ENCODE measurements at places on chromosomes 2 and 18.

- no peak for DNase-seq
Measured at GRCh38 chr18:74251297-74252038, 40.3 kb downstream of the CYB5A start.

DNA sequence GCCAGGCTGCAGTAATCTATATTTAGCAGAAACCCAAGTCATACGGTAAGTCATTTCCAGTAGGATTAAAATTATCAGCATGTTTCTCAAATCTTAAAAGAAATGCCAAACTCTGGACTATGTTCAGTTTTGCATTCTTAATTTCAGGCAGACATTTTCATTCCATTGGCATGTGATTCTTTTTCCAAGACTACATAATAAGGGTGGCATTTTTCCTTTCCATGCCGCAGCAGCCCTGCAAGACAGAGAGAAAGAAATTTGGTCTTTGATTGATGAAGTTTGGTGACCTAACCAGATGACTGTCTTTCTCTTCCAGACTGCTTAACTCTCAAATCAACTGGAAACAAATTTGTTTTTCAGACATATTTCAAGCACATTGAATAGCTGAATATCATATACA, 118.1 kb downstream of the FHOD3 start:
- DNase-seq: no peak

GRCh38 chr2:117832905-117833613, 18.6 kb downstream of the DDX18 start:
- no peak for DNase-seq

- no peak for DNase-seq
Measured at GRCh38 chr2:27131429-27131828, 3.0 kb downstream of the PREB start.

GRCh38 chr18:48065601-48065995, 135.1 kb upstream of the SMAD2 start:
- no peak for DNase-seq

GRCh38 chr18:54284981-54285785, 15.9 kb downstream of the POLI start:
- no peak for DNase-seq

GRCh38 chr2:117972476-117973123, 41.3 kb downstream of the CCDC93 start:
- no peak for DNase-seq

GRCh38 chr2:108594132-108594981, 60.1 kb downstream of the LIMS1 start:
- no peak for DNase-seq

- no peak for DNase-seq
Measured at GRCh38 chr2:242001853-242002252, 132.3 kb downstream of the RTP5 start.

- no peak for DNase-seq
Measured at GRCh38 chr2:161324876-161325275, 16.7 kb downstream of the PSMD14 start.

DNA sequence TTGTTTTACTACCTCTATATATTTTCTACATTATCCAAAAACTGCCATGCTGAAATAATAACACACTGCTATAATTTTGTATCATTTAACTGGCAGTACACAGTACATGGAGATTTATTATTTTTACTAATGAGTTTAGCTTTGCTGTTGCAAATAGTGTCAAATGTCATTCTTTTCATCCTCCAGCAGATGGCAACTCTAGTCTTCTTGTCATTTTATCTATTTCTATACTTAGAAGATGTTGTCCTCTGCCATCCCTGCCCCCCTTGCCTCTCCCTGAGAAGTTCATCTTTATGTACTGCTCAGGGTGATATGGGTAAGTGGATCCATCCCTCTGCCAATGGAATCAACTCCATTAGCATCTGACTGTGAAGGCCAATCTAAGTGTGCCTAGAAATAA, 21.7 kb upstream of the LRRTM1 start:
- no peak for DNase-seq

DNA sequence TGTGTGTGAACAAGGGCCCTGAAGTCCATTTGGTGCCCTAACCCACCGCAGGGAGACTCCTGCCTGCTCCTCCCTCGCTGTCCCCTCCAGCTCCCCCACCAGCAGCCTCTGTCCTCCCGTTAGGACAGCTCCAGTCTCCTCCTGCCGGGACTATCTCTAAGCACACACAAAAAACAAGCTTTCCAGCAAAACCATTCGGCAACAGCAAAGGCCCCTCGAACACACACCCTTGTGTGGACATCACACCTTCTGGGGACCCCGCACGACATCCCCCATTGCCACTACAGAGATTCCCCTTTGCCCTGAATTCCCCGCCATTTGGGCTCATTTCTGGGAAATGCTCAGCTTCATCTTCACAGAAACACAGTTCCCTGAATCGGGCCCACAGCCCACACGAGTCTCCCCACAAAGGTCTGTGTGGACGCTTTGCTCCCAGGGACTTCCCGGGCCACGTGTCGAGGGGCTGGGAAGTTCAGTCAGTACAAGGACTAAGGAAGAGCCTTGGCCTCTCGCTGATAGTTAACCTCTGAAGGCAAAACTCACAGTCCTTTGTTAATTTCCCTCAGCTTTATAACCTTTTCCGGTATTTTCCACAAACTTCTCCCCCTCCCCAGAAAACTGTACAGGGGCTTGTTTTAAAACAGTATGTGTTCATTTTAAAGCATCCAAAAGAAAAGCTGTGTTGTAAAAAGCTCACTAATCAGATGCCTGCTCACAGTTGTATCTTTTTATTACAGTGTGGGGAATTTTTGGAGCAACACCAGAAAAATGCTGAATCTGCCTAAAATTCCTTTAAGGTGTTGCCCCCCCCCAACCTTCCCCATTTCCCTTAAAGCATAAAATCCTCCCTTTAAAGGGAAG, 25.9 kb downstream of the SMAD7 start:
- DNase-seq: no peak
